Epithelial cell of esophagus (primary cell): ENCODE measurements at places on chromosomes 16 and 17.
A peak's percentile ranks its signal among the peaks of the same experiment; 100 is the strongest.

DNA sequence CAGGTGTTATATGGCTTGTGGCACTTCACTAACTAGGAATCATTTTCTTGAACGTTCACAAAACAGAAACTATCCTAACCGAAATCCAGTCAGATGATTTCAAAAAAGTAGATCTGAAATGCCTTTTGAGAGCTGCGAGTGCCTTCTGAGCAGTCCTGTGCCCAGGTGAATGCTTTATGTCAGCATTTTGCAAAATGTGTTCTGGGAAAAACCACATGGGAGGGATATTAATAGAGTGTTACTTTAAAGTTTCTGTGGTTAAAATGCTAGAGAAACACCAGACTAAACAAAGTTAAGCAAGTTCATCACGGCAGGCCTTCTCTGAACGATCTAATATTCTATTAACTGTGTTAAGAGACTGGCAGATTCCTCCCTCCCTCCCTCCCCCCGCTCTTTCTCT, 15.8 kb upstream of the RGS9 start:
- DNase-seq, result no peak

DNA sequence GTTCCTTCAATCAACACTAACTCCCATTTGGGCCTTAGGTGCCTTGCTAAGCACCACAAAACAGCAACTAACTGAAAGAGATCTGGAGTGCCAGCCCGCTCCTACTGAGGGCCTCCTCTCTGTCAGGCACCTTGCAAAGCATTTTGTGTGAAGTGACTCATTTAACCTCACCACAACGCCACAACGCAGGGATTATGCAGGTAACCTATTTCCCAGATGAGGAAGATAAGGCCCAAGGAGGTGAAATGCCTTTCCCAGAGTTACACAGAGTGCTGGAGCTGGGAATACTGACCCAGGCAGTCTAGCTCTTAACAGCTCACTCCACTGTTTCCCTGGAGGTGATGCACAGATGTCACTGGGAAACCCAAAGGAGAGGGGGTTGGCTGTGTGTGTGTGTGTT, 32.8 kb downstream of the DRC3 start:
- no peak for DNase-seq

- peak; percentile 95 for DNase-seq
These were observed 27.8 kb downstream of the BAHCC1 start for GRCh38 chr17:81422776-81423697.

DNA sequence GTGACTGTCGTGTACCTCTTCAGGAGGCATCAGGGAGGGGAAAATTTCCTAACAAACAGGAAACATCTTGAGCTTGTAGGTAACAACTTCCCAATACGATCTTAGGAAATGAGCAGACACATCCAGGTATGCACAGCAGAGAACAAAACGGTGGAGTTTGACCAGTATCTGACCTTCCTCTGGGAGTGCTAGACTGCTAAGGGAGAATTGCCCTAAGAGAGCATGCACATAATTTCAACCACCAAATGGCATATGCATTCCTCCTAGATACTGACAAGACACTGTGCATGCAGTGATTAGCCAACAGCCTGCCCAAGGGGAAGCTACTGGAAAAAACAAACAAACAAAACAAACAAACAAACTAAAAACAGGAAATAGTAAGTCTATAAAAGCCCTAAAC, 120.6 kb upstream of the RBBP6 start:
- no peak for DNase-seq

DNA sequence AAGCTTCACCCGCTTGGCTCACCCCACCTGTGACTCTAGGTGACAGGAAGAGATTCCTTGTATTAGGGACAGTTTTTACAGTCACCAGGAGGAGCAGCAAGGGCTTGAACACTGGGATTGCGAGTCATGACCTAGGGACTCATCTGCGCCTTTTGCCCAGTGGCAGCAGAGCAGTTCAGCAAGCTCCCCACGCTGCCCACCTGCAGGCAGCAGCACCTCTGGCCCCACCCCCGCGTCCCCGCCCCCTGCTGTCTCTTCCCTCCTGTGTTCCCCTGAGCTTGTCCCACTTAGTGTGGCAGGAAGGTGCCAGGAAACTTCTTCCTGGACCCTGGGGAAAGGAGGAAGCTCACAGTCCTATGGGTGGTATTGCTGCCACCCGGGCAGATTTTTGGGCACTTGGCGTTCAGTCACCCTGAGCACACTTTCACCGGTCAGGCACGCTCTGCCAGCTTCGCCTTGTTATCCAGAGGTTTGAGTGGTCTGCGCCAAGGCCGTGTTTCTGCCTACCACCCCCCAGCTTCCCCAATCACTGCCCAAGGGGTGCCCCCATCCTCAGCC, 8.7 kb downstream of the MMP15 start:
- DNase-seq, result no peak

GRCh38 chr16:75627851-75628250, 4.8 kb upstream of the ADAT1 start:
- DNase-seq, result no peak

DNA sequence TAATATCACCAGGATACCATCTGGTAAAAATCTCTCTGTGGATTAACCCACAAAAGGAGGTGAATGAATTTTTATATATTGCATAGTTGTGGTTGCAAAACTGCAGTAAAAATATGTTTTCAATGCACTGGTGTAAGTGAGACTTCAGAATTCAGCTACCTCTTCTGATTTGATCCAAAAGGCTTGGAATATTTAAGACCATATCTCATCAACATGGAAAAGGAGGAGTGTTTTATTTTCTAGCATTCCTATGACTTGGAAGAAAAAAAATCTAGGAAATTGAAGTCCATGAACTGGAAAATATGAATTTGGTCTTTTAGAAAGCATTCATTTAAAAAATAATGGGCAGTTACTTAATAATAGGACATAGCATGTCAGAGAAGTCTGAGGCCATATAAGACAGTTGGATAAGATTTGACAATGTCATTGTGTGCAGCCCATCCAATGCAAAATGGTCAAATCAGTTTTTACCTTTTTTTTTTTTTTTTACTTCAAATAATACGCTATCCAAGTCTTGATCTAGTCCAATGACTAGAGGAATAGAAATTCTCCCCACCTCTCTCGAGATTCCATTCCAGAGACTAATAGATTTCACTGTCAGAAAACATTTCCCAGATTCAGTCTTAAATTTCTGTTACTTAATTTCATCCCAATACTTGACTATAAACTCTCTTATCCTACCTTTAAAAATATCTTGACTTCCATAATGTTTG, 364.9 kb upstream of the PMFBP1 start:
- DNase-seq, result no peak

GRCh38 chr16:49280105-49280741, 1.4 kb downstream of the CBLN1 start:
- DNase-seq, result no peak
